ENCODE measurements at places on chromosomes 12 and 14.

DNA sequence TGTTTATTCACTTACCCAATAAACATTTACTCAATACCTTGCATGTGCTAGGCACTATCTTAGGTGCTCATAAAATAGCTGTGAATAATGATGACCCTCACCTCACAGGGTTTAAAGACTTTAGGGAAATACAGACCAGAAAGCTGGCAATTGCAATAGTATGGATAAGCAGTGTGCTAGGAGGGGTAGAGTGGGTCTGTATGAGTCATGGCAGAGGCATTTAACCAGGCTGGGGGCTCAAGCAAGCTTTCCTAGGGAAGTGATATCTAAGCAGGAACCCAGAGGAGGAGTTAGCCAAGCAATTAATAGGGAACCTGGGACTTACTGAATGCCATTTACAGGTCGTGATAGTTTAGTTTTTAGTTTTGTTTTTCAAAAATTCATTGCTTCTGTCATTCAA lies 123.9 kb upstream of the CCDC198 start:
- DNase-seq = peak; percentile 86

GRCh38 chr12:76226956-76227355 lies 121.3 kb downstream of the BBS10 start:
- no peak for DNase-seq

- no peak for DNase-seq
Observed at GRCh38 chr14:92925446-92925845, 2.5 kb downstream of the CHGA start.

DNA sequence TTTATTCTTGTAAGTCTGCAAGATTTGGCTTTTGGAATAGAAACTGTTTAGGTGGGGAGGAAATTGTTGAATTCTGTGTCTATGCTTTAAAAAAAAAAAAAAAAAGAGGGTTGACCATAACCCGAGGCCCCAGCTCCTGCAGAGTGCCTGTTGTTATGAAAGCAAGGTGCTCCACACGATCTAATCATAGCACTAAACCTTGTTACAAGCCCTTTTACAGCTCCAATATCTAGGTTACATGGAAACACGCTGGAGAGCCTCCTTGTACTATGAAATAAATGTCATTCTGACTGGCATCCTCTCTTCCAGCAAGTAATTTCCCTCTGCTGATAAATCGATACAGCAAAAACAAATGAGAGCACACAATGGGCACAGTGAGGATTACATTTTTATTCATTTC lies 303.1 kb upstream of the SOX5 start:
- DNase-seq = no peak

GRCh38 chr14:36325853-36326252 lies 5.4 kb upstream of the MBIP start:
- no peak for DNase-seq

Measured in islet precursor cell (in vitro differentiated cells).